ENCODE measurements at places on chromosomes 7 and 10.

DNA sequence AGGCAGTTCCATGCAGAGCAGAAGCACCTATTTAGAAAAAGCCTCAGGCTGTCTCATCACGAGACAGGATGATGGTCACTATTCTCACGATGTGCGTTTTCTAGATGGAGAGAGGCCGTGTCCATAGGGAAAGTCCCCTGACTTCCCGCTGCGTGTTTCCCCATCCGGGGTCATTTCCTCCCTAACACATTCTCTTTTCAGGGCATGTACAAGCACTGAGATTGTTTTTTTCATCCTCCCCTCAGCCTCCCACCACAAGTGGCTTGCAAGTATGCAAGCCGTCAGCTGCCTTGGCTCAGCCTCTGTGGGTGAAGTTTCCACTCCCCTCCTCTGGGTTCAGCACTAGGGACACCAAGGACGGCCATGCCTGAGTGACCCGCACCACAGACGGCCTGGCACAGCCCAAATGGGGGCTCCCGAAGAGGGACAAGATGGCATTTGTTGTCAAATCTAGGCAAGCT, 2.7 kb upstream of the CALML5 start:
- DNase-seq = no peak

GRCh38 chr7:130598056-130598455, 70.5 kb downstream of the COPG2 start:
- DNase-seq = no peak

DNA sequence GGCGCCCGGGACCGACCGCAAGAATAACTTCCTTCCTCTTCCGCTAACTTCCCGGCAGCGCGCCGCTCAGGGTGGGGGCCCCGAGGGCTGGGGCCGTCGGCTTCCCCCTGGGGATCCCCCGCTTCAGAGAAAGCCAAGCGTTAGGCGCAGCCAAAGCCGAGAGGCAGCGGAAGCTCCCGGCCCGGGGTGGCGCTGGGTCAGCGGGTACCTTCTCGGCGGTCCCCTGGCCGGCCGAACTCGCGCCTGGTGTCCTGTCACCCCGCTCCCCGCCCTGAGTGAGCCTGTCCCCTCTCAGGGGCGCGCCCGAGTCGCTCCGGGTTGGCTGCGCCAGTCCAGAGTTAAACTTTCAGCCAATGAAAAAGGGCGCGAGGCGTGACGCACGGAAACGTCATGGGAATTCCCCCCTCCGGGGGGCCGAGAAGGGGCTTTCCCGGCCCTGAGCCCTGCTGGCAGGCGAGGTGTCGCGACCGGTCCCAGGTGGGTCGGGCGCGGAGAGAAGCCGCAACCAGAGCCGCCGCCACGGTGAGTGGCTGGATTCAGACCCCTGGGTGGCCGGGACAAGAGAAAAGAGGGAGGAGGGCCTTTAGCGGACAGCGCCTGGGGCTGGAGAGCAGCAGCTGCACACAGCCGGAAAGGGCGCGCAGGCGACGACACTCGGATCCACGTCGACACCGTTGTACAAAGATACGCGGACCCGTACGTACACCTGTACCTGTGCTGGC, 1.3 kb upstream of the NFKB2 start:
- peak; percentile 98 for DNase-seq

DNA sequence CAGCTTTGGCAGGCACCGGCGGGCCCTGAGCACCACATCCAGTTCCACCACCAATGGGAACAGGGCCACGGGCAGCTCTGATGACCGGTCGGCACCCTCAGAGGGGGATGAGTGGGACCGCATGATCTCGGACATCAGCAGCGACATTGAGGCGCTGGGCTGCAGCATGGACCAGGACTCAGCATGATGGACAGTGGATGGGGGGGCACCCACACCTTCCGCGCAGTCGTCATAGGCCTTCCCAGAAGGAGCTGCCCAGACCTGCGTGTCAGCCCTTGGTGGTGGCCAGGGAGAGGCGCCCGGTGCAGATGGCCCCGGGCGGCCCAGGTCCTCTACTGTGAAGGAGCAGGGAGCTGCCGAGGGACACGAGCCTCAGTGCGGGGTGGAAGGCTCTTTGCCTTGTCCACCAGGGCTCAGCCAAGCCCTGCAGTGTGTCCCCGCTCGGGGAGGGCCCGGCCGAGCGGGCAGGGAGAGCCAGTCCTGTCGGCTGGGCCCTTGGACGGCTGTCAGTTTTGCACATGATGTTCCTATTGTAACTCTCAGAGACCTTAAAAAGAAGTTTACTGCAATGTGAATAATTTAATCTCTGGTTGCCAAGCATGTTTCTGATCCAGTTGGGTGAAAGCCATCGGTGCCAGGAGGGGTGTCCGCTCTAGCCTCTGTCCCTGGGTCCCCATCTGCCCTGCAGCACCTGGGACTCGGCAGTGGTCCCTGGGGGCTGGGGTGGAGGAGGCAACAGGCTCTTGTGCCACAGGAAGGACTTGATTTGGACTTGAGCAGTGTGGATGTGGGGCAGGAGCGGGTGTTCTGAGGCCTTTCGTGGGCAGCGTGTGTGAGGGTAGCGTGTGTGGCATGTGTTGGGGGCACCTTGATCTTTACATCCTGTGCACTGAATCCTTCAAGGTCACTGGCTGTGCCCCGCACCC, 12.6 kb downstream of the NACAD start:
- DNase-seq = no peak

DNA sequence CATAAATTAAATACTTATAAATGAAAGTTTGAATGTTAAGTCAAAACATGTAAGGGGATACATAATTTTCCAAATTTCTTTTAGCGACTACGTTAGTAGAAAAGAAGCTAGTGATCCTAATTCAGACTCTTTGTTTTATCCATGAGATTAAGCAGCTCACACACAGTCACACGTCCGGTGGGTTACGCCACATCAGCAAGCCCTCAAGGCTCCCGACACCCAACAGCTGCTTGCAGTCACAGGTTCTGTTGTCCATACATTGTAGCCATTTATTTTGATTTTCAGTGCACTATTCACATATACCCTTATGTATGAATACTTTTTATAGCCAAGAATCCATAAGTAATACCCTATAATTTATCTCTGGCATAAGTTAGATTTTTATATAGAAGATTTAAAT, 39.5 kb downstream of the XRCC2 start:
- DNase-seq = no peak

DNA sequence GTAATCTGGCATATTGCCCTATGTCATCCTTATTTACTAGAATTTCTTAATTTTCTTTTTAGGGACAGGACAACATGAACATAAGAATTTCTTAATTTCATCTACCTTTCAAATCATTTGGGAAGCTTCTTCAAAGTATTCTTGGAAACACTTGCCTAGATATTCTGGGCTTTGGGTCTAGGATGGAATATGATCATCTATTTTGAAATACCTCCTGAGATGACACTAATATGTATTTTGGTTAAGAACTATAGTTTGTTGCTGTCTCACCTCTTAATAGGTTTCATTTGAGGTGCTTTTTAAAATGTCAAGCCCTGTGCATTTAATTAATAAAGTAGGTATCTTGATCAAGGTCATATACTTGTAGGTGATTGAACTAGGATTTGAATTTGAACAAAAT, 49.1 kb downstream of the SEPTIN7 start:
- no peak for DNase-seq

DNA sequence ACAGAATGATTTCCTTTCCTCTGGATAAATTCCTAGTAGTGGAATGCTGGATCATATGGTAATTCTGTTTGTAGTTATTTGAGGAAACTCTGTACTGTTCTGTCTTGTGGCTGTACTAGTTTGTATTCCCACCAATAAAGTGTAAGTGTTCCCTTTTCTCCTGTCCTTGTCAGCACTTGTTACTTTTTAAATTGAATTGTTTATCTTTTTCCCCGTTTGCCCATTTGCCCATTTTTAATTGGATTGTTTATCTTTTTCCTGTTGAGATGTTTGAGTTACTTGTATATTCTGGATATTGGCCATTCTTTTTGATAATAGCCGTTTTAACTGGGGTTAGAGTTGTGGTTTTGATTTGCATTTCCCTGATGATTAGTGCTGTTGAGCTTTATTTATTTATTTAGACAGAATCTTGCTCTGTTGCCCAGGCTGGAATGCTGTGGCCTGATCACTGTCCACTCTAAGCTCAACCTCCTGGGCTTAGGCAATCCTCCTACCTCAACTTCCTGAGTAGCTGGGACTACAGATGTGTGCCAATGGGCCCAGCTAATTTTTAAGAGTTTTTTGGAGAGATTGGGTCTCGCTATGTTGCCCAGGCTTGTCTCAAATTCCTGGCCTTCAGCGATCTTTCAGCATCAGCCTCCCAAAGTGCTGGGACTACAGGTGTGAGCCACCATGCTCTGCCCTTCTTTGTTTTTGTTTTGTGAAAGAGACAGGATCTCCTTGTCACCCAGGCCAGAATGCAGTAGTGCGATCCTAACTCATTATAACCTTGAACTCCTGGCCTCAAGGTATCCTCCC, 23.0 kb downstream of the BMPR1A start:
- DNase-seq = no peak

- DNase-seq = no peak
Observed at GRCh38 chr7:120857588-120858573, at the start of gene TSPAN12. Gene TSPAN12 (minus strand): TSS chr7:120858144. CDS start chr7:120856763, 1,381 bp downstream.

DNA sequence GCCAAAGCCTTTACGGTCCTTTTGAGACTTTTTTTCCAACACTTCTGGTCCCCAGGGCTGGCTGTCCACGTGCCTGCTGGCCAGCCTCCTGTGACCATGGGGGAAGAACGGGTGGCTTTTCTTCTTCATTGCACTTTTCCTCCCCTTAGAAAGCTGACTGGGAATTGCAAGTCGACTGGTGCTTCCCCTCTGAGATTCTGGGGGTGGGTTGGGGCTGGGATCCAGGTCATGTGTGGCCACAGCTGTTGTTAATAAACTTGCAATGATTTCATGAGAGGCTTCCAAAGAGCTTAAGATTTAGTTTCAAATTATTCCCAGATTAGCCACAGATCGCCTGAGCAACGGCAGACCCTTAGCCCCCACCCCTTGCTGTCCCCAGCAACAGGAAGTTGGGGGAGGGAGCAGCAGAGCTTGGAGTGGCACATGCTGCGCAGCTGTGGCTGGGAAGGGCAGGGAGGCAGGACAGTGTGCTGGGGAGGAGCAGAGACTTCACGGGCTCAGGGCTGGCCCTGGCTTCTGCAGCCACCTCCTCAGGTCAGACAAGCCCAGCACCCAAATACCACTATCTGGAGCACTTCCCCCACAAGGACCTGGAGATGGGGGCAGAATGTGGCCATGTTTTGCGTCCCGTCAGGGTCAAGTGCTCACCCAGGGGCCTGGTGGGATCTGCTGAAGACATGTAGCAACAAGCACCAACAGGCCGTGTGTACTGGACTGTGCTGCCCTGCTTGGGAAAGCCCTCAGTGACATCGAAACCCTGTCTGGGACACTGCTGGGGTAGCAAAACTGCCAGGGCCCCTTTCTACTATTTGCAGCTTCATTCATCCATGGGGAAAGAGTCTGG, 147.1 kb downstream of the RNF216 start:
- no peak for DNase-seq

DNA sequence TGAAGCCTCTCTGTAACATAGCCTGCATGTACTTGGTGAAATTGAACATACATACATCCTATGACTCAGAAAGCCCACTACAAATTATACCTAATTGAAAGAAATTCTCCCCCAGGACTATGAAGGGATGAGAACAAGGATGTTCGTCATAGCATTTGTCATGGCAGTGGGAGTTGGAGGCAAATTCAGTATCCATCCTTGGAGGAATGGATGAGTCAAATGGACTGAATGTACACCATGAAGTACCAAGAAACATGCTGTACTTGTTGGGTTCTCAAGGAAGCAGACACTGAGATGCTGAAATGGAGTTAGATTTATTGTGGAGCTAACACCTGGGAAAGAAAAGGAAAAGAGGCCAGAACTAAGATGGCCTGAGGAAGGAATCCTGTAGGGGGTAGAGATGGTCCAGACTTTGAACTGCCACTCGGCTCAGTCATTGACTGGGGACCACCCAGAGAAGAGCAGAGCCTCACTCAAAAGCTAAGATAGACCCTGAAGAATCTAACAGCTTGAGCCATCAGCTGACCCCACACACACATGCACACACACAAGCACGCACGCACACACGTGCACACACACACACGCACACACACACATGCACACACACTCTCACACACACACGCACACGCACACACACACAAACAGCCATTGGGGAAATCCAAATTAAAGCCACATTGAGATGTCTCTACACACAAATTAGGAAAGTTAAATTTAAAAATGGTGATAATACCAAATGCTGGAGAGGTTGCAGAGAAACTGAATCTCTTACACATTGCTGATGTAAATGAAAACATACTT, 22.3 kb downstream of the AOC1 start:
- no peak for DNase-seq

DNA sequence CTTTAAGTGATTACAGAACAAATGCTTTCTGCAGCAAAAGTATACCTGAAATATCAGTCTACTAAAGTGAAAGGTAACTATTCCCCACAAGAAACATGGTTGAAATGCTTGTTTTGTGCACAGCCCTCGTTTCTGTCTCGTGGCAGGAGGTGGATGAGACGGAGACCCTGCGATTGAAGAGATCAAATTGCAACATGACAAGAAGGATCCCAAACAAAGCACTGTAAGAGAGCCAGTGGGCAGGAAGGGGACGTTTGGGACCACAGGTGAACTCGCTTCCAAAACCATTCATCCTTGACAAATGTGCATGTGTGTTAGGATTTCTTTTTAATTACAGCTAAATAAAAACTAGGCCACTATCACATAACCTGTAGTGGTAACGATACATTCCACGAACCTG, 192.6 kb downstream of the CCSER2 start:
- no peak for DNase-seq

GRCh38 chr7:84524714-84525694, 330.4 kb upstream of the SEMA3A start:
- DNase-seq = no peak

- DNase-seq = no peak
Observed at GRCh38 chr7:116215551-116215950, 5.2 kb downstream of the TES start.

GRCh38 chr7:134799377-134799776, 19.9 kb downstream of the CALD1 start:
- DNase-seq = no peak

GRCh38 chr10:36943544-36943943, 181.9 kb upstream of the ANKRD30A start:
- DNase-seq = no peak

DNA sequence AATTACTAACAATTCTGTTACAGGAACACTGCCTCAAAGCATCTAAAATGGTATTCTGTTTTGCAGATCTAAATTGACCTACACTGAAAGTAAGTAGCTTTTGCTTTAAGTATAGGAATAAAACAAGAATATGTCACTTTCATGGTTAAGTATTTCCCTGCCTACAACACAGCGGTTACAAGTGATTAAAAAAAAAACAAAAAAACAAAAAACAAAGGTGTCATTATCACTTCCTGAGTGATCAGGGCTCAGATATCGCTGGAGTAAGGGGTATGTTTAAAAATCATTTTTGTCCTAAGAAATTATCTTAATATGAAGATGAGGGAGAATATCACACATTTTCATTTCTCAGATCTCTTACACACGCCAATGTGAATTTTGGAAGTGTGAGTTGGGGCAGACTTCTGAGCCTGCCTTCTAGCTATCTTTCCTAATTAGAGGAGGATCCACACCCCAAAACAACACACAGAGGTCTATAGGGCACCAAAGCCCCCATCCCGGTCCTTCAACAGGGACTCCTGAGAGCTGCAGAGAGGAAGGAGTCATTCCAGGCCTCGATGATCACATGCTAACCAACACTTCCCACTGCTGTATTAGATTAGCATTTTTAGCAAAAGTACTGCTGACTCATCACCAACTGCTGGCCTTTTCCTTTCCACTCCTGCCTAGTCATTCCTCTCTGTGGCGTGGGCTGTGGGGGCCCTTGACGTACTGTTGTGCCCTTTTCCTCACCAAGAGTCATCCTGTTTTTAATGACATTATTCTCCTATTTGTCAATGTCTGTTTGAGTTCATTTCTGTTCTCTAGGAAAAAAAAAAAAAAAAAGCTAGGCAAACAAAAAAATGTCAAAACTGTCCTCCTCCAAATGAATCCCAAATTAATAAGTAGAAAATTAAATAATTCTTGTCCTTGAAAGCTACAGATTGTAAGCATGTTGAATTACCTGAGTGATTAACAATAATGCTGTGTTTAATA, 31.2 kb downstream of the PRTFDC1 start:
- DNase-seq = no peak

All from stimulated activated CD4-positive, alpha-beta T cell treated with anti-CD3 and anti-CD28 coated beads, TNF-alpha, amount 100 ng/mL, for 1 hour (primary cell).